ENCODE measurements at places on chromosomes 12 and 14.

GRCh38 chr12:59660148-59660547 is 64.3 kb downstream of the SLC16A7 start:
- H3K36me3 ChIP-seq: no peaks in the 10 kb centered on the region
- peaks cover 54% of the 10 kb centered on the region for H3K4me1 ChIP-seq
- H3K27ac ChIP-seq: no peak overlapping the region
- no peaks in the 10 kb centered on the region for H3K27me3 ChIP-seq
- no peak overlapping the region for H3K4me3 ChIP-seq

DNA sequence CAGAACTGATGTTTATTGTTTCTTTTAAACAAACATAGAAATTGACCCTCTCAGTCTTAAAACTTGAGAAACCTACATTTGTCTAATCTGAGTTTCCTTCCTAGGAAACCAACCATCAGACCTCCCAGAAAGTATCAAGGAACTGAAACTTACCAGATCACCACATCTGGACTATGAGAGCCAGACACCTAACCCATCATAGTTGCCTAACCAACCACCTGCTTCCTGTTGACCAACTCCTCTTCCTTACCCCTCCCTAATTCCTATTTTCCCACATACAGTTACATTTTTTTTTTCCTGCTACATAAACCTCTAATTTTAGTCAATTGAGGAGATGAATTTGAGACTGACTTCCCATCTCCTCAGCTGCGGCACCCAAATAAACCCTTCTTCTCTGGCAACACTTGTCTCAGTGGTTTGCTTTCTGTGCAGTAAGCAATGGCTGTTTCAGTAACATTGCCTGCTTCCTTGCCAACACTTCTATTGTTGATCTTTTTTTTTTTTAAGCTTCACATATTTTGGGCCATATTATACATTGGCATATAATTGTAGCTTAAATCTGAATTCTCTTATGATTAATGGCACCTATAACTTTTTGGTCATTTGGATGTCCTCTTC is 34.3 kb downstream of the KLRD1 start:
- no peaks in the 10 kb centered on the region for H3K27me3 ChIP-seq
- H3K27ac ChIP-seq: no peak overlapping the region
- no peaks in the 10 kb centered on the region for H3K4me1 ChIP-seq
- DNase-seq: no peak

GRCh38 chr12:66187821-66188220 is 1.2 kb upstream of the IRAK3 start:
- DNase-seq: no peak
- peaks cover 9% of the 10 kb centered on the region for H3K4me1 ChIP-seq
- no peaks in the 10 kb centered on the region for H3K36me3 ChIP-seq
- no peaks in the 10 kb centered on the region for H3K27me3 ChIP-seq
- H3K27ac ChIP-seq: no peak overlapping the region

- H3K36me3 ChIP-seq: no peaks in the 10 kb centered on the region
- H3K4me3 ChIP-seq: no peak overlapping the region
- no peaks in the 10 kb centered on the region for H3K27me3 ChIP-seq
- no peak overlapping the region for H3K27ac ChIP-seq
- no peak for DNase-seq
- peaks cover 27% of the 10 kb centered on the region for H3K4me1 ChIP-seq
These were observed 12.3 kb downstream of the DENND5B start for GRCh38 chr12:31578632-31579031.

DNA sequence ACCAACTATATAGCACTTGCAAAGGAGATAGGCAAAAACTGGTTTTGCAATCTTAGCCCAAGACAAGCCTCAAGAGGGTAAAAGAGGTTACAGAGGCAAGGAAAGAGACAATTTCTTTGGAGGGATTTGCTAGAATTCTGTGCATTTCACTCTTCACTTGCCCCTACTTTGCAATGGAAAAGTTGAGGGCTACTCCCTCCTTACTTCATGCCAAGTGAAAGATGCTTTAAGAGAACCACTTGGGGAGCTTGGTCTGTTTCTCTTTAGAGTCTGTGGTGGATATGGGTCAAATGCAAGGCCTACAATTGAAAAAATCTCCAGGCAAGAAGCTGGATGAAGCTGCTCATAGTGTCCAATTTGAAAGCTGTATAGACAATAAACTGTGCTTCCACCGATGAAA is 167.7 kb upstream of the DIO2 start:
- H3K36me3 ChIP-seq: no peaks in the 10 kb centered on the region
- DNase-seq: no peak
- H3K4me1 ChIP-seq: no peaks in the 10 kb centered on the region
- no peaks in the 10 kb centered on the region for H3K27me3 ChIP-seq
- no peak overlapping the region for H3K27ac ChIP-seq
- no peak overlapping the region for H3K4me3 ChIP-seq

- no peak overlapping the region for H3K27ac ChIP-seq
- H3K36me3 ChIP-seq: no peaks in the 10 kb centered on the region
- no peak overlapping the region for H3K4me3 ChIP-seq
These were observed 14.6 kb upstream of the CACNB3 start for GRCh38 chr12:48803675-48804074.

- no peaks in the 10 kb centered on the region for H3K36me3 ChIP-seq
- H3K27ac ChIP-seq: no peak overlapping the region
- peaks cover 4% of the 10 kb centered on the region for H3K4me1 ChIP-seq
- peak overlapping the region; percentile 44 for H3K4me3 ChIP-seq
These were observed 30.5 kb downstream of the PPP2R5C start for GRCh38 chr14:101791919-101792572.

DNA sequence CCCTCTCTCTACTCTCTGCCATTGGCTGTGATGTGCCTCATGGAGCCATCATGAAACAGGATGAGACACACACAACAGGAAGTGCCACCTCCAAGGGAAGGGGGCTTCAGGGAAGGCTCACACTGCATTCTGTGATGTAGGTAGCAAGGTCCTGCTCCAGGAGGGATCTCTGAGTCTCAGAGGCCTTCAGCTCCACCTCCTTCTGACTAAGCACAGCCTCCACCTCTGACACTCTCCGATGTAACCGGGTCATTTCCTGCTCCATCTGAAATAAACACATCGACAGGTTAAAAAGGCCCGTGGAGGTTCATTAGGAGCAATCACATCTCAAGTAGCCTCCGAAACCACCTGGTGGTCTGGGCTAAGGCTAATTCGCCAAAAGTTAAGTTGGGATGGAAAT is 93.3 kb downstream of the CIT start:
- no peaks in the 10 kb centered on the region for H3K36me3 ChIP-seq
- H3K27ac ChIP-seq: no peak overlapping the region
- DNase-seq: no peak
- no peaks in the 10 kb centered on the region for H3K4me1 ChIP-seq

DNA sequence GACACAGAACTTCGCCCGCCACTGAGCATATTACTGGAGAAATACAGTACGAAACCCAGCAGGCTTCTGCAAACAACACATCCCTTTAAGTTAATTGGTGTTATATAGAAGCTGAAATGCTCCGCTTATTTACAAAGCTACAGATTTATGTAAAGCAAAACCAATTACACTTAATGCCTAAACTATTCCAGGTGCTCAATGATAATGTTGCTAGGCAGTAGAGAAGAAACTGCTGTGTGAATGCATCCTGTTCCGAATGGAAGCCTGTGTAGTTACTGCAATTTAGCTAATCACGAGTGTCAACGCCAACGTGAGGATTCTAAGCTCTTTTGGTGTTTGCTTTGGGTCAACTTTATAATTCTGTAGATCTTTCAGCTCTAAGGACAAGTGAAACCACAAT is 89.8 kb downstream of the SLC15A5 start:
- no peaks in the 10 kb centered on the region for H3K36me3 ChIP-seq
- no peaks in the 10 kb centered on the region for H3K27me3 ChIP-seq
- no peak overlapping the region for H3K4me3 ChIP-seq
- DNase-seq: no peak
- H3K4me1 ChIP-seq: no peaks in the 10 kb centered on the region
- no peak overlapping the region for H3K27ac ChIP-seq

DNA sequence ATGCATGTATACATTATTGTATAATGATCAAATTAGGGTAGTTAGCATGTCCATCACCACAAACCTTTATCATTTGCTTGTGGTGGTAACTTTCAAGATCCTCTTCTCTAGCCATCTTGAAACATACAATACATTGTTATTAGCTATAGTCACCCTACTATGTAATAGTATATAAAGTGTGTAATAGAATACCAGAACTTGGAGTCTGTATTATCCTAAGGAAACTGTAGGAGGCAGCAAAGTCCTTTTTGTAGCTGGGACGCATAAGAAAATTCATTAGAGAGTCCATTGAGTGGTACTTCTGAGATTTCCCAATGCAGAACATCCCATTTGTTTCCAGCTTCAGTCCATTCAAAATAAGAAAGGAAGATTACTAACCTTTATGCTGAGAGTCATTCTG is 325.9 kb upstream of the LRFN5 start:
- H3K27ac ChIP-seq: no peak overlapping the region
- no peaks in the 10 kb centered on the region for H3K36me3 ChIP-seq
- no peaks in the 10 kb centered on the region for H3K27me3 ChIP-seq
- no peak overlapping the region for H3K4me3 ChIP-seq
- H3K4me1 ChIP-seq: no peaks in the 10 kb centered on the region

DNA sequence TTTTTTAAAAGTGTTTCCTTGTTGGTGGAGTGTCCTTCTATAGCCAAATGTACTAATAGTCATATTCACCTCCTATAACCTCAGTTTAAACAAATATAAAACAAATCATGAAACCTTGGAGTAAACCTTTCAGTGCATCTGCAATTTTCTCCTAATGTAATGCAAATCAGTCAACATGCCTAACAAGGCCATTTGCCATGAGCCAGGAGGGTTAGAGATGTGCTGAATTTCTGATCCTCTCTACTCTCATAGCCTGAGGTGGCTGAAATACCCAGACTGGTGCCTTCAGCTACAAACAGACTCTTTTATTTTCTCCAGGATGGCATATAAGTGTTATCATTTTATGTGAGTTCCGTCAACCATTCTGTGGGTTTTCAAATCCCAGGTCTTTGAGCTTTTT is 908.1 kb downstream of the GALC start:
- no peak overlapping the region for H3K4me3 ChIP-seq
- H3K4me1 ChIP-seq: no peaks in the 10 kb centered on the region
- no peaks in the 10 kb centered on the region for H3K36me3 ChIP-seq
- DNase-seq: no peak
- H3K27me3 ChIP-seq: no peaks in the 10 kb centered on the region

- H3K4me1 ChIP-seq: peaks cover 18% of the 10 kb centered on the region
- H3K36me3 ChIP-seq: no peaks in the 10 kb centered on the region
- H3K4me3 ChIP-seq: peak overlapping the region; percentile 90
- no peak for DNase-seq
- H3K27ac ChIP-seq: no peak overlapping the region
These were observed 1.4 kb downstream of the HECTD4 start for GRCh38 chr12:112380663-112381405.

GRCh38 chr12:114993165-114993564 is 309.2 kb upstream of the TBX3 start:
- no peaks in the 10 kb centered on the region for H3K4me1 ChIP-seq
- no peak for DNase-seq
- no peaks in the 10 kb centered on the region for H3K36me3 ChIP-seq
- no peaks in the 10 kb centered on the region for H3K27me3 ChIP-seq

- H3K36me3 ChIP-seq: no peaks in the 10 kb centered on the region
- peaks cover 37% of the 10 kb centered on the region for H3K4me1 ChIP-seq
- no peak for DNase-seq
- H3K27ac ChIP-seq: peak overlapping the region; percentile 63
- no peaks in the 10 kb centered on the region for H3K27me3 ChIP-seq
These were observed 379.3 kb downstream of the RAD51B start for GRCh38 chr14:68198713-68199495.

- no peaks in the 10 kb centered on the region for H3K36me3 ChIP-seq
- H3K4me1 ChIP-seq: peaks cover 7% of the 10 kb centered on the region
- no peak overlapping the region for H3K27ac ChIP-seq
- DNase-seq: no peak
- H3K4me3 ChIP-seq: no peak overlapping the region
- H3K27me3 ChIP-seq: no peaks in the 10 kb centered on the region
These were observed 7.1 kb downstream of the PTHLH start for GRCh38 chr12:27965411-27965810.

DNA sequence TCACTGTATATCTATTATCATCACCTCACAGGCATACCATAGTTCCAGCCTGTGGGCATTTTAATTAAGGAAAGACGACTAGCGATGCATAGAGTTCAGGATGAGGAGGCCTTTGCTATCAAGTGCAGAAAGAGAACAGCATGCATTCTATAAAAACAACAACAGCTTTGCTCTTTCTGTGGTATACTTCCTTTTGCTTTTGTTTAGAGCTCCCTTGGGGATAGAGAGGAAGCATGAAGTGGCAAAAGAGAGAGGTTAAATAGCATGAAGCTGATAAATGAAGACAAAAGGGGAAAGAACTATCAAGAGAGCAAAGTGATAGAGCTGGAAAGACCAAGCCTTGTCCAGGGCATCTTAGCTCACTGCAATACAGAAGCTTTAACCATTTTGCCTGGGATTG is 23.5 kb downstream of the IFNG-AS1 start:
- DNase-seq: no peak
- H3K36me3 ChIP-seq: no peaks in the 10 kb centered on the region
- no peak overlapping the region for H3K4me3 ChIP-seq

- H3K27ac ChIP-seq: no peak overlapping the region
- no peaks in the 10 kb centered on the region for H3K4me1 ChIP-seq
- H3K27me3 ChIP-seq: no peaks in the 10 kb centered on the region
- H3K4me3 ChIP-seq: no peak overlapping the region
These were observed 174.2 kb upstream of the CCDC196 start for GRCh38 chr14:66311990-66312389.

- H3K36me3 ChIP-seq: no peaks in the 10 kb centered on the region
- H3K27me3 ChIP-seq: no peaks in the 10 kb centered on the region
- DNase-seq: no peak
- H3K27ac ChIP-seq: no peak overlapping the region
- no peak overlapping the region for H3K4me3 ChIP-seq
- no peaks in the 10 kb centered on the region for H3K4me1 ChIP-seq
These were observed 12.2 kb downstream of the CAPZA3 start for GRCh38 chr12:18750085-18750484.

GRCh38 chr12:26830783-26831551 is 2.0 kb downstream of the ITPR2 start:
- no peaks in the 10 kb centered on the region for H3K27me3 ChIP-seq
- H3K36me3 ChIP-seq: no peaks in the 10 kb centered on the region
- H3K4me3 ChIP-seq: peak overlapping the region; percentile 56
- no peak for DNase-seq
- H3K4me1 ChIP-seq: peaks cover 20% of the 10 kb centered on the region
- H3K27ac ChIP-seq: no peak overlapping the region

- peaks cover 18% of the 10 kb centered on the region for H3K4me1 ChIP-seq
- H3K27me3 ChIP-seq: no peaks in the 10 kb centered on the region
- H3K27ac ChIP-seq: no peak overlapping the region
- no peak for DNase-seq
These were observed 95.9 kb downstream of the PHLDA1 start for GRCh38 chr12:75935539-75936242.

GRCh38 chr12:48527891-48528670 is 2.6 kb downstream of the OR8S1 start:
- DNase-seq: no peak
- H3K36me3 ChIP-seq: no peaks in the 10 kb centered on the region
- no peak overlapping the region for H3K4me3 ChIP-seq
- no peaks in the 10 kb centered on the region for H3K4me1 ChIP-seq
- H3K27ac ChIP-seq: no peak overlapping the region

All from thoracic aorta (tissue), 2 donors.